Activated CD8-positive, alpha-beta memory T cell treated with anti-CD3 and anti-CD28 coated beads for 24 hours (primary cell): ENCODE measurements at places on chromosomes 13 and 19.
A peak's percentile ranks its signal among the peaks of the same experiment; 100 is the strongest.

GRCh38 chr13:107882708-107883560 is 332.4 kb downstream of the LIG4 start:
- DNase-seq: no peak

DNA sequence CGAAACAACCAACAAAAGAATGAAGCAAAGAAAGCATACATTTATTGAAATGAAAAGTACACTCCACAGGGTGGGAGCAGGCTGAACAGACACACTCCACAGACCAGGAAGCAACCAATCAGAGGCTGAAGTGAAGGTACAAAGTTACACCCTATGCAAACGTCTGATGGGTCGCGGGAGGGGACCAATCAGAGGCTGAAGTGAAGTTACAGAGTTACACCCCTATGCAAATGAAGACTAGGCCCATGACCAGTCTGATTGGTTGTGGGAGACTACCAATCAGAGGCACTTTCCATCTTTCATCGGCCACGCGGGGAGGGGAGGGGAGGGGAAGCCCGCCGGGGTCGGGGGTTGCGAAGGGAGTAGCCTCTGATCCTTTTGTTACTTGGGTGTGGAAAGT is 12.4 kb upstream of the FBL start:
- DNase-seq: no peak

- peak; percentile 80 for DNase-seq
Observed at GRCh38 chr13:74132776-74133656, 1.2 kb downstream of the KLF12 start.

GRCh38 chr19:22609630-22610029 is 24.5 kb upstream of the ZNF492 start:
- no peak for DNase-seq

DNA sequence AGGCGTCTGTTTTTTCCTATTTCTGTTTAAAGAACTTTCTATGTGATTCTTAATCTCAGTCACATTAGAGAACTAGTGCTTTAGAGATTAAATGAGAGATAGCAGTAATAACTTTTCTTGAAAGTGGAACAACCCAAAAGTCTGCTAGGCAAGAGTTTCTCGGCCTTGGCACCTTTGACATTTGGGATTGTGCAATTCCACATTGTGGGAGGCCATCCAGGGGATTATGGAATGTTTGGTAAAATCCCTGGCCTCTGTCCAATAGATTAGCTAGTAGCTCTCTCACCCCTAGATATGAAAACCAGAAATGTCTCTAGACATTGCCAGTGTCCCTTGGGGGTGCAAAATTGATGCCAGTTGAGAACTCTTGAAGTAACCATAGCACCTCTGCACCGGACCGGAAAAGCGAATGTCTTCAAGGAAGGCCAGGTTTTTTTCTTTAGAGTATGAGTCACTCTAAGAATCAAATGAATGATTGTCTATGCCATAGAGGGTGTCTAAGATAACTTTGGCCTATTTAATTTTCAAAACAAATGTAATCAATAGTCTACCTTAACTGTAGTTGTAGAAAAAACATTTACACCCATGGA is 45.0 kb upstream of the IL17D start:
- no peak for DNase-seq

DNA sequence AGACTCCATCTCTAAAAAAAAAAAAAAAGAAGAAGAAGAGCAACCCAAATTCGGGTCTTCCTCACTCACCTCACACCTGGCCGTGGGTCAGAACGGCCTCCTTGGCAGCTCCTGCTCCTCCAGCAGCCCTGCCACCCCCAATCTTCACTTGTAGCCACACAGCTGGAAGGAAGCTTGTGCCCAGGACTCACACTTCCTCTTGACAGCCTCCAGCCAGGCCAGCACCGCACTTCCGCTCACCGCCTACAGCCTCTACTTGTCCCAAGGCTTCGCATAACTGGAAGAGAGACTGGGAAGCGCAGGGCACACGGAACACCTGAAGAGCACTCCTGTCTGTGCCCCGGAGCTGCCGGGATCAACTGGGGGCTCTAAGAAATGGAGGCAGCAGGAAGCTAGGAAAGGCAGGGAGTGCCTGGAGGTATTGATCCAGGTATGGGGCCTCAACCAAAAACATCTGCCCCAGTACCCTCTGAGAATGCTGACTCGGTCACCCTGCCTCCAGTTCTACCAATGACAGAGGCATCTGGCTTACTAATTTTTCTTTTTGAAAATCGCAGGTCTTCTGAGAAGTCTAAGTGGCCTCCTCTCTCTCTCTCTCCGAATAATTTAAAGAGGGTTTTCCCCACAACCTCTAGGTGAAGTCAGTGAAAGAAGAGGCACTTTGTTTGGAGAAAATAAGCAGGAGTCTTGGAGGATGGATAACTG is 31.1 kb upstream of the ATP12A start:
- DNase-seq: no peak

DNA sequence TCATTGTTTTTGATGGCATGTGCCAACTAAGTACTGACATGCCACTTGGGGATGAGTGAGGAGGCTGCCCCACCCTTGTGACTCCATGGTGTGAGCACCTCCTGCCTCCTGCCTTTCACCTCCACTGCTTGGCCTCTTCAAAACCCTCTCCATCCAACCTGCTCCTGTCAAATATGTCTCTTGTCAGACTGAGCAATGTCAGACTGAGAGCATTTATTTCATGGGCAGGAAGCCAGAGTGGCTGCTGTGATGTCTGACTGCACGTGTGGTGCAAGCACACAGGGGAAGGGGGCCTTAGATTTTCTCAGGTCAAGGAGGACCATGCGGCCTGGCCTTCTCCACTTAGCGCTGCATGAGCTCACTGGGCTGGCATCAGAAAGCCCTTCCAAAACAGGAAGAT is 68.3 kb downstream of the STARD13 start:
- DNase-seq: no peak

DNA sequence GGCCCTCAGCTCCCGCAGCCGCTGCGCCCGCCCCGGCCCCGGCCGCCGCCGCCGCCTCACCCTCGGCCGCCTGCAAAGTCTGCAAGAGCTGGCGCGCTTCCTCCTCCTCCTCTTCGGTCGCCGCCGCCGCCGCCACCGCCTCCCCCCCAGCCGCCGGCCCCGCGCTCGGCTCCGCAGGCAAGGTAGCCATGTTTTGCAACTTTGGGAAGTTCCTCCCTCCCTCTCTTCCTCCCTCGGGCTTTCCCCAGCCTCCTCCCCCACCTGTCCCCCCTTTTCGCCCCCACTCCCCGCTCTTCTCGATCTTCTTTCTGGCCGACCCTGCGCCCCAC is 433 bp downstream of the SIX5 start:
- no peak for DNase-seq

DNA sequence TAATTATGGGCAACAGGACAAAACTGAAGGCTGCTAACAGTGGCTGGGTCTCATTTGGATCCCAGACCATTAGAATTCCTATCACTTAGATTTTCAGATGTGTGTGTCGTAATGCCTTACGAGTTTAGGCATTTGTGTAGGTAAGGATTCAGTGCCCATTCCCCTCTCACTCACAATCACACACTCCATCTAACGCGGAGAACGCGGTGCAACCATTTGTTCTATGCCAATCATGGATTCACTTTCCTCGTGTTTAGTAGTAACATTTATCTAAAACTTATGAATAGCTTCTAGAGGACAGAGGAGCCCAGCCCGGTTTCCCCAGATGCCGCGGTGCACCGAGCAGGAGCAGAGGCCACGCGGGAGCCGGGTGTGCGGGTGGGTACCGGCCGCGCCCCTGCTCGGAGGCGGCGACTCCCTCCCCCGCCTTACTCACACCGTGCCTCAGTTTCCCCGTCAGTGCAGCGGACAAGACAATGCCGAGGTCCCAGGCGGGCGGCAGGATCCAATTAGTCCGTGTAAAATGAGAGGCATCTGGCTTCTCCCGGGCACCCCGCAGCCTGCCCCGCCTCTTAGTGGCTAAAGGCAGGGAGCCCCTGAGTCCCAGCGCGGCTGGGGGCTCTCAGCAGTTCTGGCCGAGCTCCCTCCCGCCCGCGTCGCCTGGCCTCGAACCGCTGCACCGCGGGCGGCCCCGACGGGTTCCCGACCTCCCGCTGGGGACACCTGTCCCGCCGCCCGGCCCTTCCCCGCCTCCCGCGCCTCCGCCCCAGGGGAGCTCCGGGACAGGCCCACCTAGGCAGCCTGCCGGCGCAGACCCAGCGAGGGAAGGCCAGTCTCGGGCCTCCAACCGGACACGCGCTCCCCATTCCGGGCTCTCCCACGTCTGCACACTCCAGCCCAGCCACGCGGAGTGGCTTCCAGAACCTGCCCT is 5.9 kb upstream of the C1QTNF9B start:
- DNase-seq: no peak

- DNase-seq: no peak
Observed at GRCh38 chr13:30806784-30807183, 71.4 kb downstream of the ALOX5AP start.

DNA sequence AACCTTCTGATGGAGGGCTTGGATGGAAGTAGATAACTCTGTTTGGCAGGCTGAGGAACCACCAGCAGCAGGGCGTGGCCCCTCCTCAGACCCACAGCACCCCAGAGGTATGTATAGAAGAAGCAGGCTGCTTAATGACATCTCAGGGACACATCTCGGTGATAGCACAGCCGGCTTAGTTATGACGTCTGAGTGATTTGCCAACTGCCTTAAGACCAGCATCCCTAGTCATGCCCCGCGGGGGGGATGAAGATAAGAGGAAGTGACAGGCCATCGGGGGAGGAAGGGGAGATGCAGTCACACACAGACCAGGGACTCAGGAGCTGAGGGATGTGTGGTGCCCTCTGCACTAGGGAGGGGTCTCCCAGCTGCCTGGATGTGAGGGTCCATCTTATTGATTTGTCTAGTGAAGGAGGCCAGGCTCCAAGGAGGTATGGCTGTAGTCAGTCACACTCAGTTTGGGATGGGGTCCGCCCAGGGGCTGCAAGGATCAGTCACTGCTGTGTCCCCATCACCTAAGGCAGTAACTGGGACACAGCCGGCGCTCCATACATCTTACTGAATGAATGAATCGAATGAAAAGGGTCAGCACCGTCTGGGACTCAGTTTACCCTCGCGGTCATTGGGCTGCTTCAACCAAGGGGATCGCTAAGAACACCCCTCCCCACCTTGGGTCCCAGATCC is 19.2 kb upstream of the ERCC1 start:
- no peak for DNase-seq

DNA sequence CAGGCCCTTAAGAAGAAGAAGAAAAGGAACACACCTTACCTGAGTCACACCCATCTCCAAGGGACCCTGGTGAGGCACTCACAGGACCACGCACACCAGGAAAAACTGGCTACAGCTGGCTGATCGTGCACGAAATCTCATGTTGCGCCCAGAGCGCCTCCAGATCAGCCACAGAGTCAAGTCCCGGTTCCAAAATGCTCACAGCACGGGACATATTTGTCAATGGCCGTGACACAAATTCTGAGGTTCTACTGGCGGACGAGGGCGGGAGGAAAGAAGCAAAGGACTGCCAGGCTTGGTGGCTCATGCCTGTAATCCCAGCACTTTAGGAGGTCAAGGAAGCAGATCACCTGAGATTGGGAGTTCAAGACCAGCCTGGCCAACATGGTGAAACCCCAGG is 21.5 kb downstream of the SH3GL1 start:
- DNase-seq: no peak

GRCh38 chr19:52987221-52987620 is 24.5 kb upstream of the ZNF816 start:
- no peak for DNase-seq

DNA sequence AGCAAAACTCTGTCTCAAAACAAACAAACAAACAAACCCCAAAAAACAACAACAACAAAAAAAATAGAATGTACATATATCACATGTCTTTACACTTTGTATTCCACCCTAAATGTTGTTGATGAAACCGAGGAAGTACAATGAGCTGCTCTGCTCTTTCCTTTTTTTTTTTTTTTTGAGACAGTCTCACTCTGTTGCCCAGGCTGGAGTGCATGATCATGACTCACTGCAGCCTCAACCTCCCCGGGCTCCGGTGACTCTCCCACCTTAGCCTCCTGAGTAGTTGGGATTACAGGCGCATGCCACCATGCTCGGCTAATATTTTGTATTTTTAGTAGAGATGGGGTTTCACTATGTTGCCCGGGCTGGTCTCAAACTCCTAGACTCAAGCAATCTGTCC is 30.6 kb upstream of the LRP3 start:
- no peak for DNase-seq

DNA sequence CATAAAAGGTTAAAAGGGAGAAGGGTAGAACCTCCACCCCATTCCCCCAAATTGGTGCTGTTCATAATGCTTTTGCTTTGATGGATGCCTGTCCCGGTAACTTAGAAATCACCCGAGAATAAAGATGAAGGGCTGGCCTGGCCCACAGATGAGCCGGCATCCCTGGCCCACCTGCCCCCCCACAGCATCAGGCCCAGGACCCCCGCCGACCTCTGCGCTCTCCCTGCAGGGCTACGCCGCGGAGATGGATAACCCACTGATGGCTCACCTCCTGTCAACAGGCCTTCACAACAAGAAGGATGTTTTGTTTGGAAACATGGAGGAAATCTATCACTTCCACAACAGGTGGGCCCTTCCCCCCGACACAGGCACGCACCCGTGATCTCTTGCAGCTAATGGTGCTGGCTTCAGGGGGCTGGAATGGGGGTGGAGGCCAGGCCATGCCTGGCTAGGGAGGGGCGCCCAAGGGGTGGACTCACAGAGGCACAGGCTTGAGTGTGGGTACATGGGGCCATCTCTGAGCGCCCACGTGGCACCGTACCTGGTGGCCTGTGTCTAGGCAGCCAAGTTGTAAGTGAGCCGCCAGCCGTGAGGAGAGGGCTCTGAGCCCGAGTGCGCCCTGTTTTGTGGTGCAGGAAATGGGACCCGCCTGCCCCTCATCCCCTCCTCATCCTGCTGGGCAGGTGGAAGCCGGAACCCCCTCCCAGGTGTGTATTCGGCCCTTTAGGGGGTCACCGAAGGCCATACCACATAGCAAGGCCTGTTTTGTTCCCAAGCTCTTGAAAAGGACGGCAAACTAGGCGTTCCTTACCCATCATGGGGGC is 23.2 kb upstream of the F7 start:
- DNase-seq: no peak

GRCh38 chr19:13066933-13067807 is 35.5 kb downstream of the LYL1 start:
- no peak for DNase-seq

DNA sequence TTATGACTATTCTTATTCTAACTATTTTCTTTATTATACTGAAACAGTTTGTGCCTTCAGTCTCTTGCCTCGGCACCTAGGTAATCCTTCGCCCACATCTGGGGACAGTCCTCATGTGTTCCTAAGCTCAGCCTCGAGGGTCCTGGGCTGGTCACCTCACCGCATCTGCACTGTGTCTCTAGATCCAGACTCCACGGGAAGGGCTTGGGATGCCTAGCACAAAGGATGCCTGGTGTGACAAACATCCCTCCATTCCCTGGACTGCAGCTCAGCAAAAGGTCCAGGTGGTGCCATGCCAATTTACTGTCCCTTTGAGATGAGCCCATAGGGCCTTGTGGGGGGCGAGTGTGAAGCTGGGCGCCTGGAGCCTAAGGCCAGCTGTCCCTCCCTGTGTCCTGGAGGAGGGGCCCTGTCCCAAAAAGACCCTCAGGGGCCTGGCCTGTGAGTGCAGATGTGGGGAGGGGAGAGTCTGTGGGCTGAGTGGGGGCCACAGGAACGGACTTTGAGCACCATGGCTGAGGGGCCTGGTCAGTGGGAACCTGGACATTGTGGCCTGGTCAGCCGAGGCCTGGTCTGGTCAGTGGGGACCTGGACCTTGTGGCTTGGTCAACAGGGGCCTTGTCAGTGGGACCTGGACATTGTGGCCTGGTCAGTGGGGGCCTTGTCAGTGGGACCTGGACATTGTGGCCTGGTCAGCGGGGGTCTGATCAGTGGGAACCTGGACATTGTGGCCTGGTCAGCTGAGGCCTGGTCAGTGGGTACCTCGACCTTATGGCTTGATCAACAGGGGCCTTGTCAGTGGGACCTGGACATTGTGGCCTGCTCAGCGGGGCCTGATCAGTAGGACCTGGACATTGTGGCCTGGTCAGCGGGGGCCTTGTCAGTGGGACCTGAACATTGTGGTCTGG is 45.1 kb upstream of the TPM4 start:
- DNase-seq: no peak
